ENCODE measurements at places on chromosomes 2 and 18.
A peak's percentile ranks its signal among the peaks of the same experiment; 100 is the strongest.

DNA sequence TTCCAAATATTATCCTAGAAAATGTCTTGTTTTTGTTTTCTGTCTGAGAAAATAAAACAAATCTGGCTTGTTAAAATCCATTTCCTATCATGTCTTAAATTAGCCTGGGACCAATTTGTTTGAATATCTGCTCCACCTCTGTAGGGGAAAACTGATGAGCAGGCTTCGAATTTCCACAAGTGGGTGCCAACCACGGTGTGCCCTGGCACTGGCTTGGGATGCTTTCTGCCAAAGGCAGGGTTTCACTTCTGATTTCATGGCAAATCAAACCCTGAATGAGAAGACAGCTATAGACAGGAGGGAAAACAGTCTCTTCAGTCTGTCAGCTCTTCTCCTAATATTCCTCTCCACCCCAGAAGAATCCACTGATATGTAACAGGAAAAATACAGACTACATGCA, 33.7 kb upstream of the STAT4 start:
- DNase-seq, result no peak
- H3K4me1 ChIP-seq, result no peaks in the 10 kb centered on the region
- no peak overlapping the region for H3K4me3 ChIP-seq
- no peaks in the 10 kb centered on the region for H3K36me3 ChIP-seq
- H3K27me3 ChIP-seq, result no peaks in the 10 kb centered on the region

- no peak for DNase-seq
- H3K27me3 ChIP-seq, result no peaks in the 10 kb centered on the region
- no peak overlapping the region for H3K4me3 ChIP-seq
- no peak overlapping the region for H3K27ac ChIP-seq
- H3K4me1 ChIP-seq, result peaks cover 32% of the 10 kb centered on the region
Observed at GRCh38 chr2:29881089-29881730, 40.2 kb downstream of the ALK start.

- DNase-seq, result no peak
- H3K4me1 ChIP-seq, result no peaks in the 10 kb centered on the region
- no peaks in the 10 kb centered on the region for H3K36me3 ChIP-seq
- no peak overlapping the region for H3K4me3 ChIP-seq
- H3K27ac ChIP-seq, result no peak overlapping the region
Observed at GRCh38 chr2:155525199-155525598, 807.3 kb downstream of the NR4A2 start.

DNA sequence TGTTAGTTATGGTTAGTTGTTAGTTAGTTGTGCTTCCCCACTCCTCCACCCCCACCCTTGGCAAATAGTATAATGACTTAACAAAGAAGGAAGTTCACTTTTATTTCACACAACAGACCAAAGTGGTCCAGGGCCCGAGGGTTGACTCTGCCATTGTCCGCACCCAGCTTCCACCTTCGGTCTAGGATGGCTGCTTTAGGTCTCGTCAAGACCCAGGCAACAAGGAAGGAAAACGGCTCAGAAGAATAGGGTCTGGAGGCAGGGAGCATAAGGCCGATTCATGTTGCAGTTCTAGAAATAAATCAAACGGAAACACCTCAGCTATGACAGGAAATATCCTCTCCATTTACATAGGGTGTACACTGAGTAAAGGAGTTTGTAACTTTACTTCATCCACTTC, 206.0 kb upstream of the CXCR4 start:
- peaks cover 30% of the 10 kb centered on the region for H3K4me1 ChIP-seq
- H3K36me3 ChIP-seq, result no peaks in the 10 kb centered on the region
- no peak overlapping the region for H3K27ac ChIP-seq

DNA sequence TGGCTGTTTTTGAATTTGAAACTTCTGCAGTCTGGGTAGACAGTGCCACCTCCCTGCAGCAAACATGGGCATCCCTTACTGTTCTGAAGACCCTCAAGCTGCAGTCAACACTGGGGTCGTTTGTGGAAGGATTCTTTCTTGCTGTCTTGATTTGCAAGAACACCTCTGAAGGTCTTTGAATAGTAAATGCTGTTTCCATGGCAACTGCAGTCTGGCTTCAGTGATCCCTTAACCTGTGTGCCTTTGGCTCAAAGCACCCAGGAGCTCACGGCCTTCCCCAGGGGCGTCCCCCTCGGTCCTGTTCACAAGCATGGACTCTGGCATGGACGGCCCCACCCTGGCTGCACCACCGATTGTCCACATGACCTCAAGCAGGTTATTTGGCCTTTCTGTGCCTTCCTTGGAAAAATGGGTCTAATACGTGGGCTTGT, 38.3 kb downstream of the LRRFIP1 start:
- H3K4me1 ChIP-seq, result peaks cover 12% of the 10 kb centered on the region
- H3K27me3 ChIP-seq, result no peaks in the 10 kb centered on the region
- DNase-seq, result peak; percentile 79
- no peaks in the 10 kb centered on the region for H3K36me3 ChIP-seq
- no peak overlapping the region for H3K4me3 ChIP-seq

- no peak overlapping the region for H3K4me3 ChIP-seq
- H3K27ac ChIP-seq, result no peak overlapping the region
- no peak for DNase-seq
- peaks cover 11% of the 10 kb centered on the region for H3K4me1 ChIP-seq
Observed at GRCh38 chr2:236548179-236548921, 21.3 kb upstream of the ACKR3 start.

DNA sequence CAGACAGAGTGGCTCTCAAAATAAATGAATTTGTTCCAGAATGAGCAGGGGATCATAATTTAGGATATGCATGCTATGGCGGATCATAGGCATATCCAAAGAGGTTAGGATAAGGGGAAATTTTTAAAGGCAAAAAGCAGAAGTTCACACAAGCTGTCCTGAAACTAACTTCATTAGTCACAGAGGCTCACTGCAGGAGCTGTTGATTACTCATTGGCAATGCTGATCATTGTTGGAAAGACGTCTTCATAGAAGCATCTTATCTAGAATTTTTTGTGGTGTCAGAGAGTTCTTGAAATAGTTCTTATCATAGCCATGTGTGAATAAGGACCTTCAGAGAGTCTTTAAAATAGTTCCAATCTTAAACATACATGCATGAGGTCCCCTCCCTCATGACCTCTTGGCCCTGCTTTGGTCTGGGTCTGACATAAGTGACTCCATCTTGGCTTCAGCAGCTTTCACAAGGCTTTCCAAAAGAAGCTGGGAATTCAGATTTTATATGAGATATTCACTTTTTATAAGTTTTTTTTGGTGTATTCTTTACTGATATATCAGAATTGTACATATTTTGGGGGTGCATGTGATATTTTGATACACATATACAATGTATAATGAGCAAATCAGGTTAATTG, 7.5 kb upstream of the CCDC195 start:
- no peaks in the 10 kb centered on the region for H3K4me1 ChIP-seq
- no peaks in the 10 kb centered on the region for H3K27me3 ChIP-seq
- H3K4me3 ChIP-seq, result no peak overlapping the region
- H3K36me3 ChIP-seq, result no peaks in the 10 kb centered on the region
- DNase-seq, result no peak
- no peak overlapping the region for H3K27ac ChIP-seq

DNA sequence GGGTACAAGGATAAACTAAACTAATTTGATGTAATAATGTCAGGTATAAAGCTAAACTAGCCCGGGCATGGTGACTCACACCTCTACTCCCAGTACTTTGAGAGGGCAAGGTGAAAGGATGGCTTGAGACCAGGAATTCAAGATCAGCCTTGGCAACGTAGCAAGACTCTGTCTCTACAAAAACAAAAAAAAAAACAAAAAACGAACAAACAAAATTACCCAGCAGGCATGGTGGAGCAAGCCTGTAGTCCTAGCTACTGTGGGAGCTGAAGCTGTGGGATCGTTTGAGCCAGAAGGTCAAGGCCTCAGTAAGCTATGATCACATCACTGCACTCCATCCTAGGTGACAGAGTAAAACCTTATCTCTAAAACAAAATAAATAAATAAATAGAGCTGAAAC, 131.8 kb upstream of the KYNU start:
- H3K27me3 ChIP-seq, result no peaks in the 10 kb centered on the region
- H3K36me3 ChIP-seq, result no peaks in the 10 kb centered on the region
- no peak for DNase-seq
- no peak overlapping the region for H3K4me3 ChIP-seq

- H3K27ac ChIP-seq, result no peak overlapping the region
- peaks cover 24% of the 10 kb centered on the region for H3K27me3 ChIP-seq
- H3K36me3 ChIP-seq, result no peaks in the 10 kb centered on the region
- no peak for DNase-seq
- no peak overlapping the region for H3K4me3 ChIP-seq
Observed at GRCh38 chr18:78965917-78966792, 13.5 kb upstream of the SALL3 start.

GRCh38 chr2:67522148-67522547, 125.0 kb downstream of the ETAA1 start:
- H3K36me3 ChIP-seq, result no peaks in the 10 kb centered on the region
- H3K4me1 ChIP-seq, result no peaks in the 10 kb centered on the region
- no peak overlapping the region for H3K4me3 ChIP-seq
- H3K27ac ChIP-seq, result no peak overlapping the region
- DNase-seq, result no peak
- H3K27me3 ChIP-seq, result no peaks in the 10 kb centered on the region

DNA sequence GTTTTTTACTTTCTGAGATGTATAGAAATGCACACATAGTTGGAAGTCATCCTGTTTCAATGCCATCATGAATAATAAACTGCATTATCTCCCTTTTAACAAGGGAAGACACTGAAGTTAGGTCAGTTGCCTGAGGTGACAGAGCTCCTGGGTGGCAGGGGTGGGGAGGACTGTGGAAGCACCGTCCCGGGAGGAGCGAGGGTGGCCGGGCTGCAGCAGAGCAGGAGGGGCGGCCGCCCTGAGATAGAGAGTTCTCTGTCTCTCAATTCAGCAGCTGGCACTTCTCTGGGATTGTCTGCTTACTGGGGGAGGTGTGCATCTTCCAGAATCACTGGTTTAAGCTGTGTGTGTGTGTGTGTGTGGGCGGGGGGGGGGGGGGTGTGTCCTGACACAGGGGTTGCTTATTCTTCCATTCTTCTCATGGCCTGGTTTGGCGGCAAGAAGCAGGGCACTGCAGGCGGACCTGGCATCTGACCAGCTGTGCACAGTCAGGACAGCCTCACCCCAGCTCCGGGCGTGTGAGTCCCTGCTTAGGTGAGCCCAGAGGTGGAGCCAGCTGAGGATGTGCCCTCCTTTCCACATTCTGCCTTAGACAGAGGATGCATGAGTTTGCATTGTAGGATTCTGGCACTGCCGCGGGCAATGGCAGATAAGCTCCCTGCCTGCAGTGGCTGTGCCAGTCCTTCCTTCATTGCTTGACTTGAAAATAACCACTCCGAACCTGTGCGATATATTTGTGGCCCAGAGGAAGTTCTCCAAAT, 40.4 kb downstream of the VWA3B start:
- H3K27me3 ChIP-seq, result no peaks in the 10 kb centered on the region
- peaks cover 4% of the 10 kb centered on the region for H3K4me1 ChIP-seq
- no peaks in the 10 kb centered on the region for H3K36me3 ChIP-seq
- DNase-seq, result no peak
- no peak overlapping the region for H3K4me3 ChIP-seq

DNA sequence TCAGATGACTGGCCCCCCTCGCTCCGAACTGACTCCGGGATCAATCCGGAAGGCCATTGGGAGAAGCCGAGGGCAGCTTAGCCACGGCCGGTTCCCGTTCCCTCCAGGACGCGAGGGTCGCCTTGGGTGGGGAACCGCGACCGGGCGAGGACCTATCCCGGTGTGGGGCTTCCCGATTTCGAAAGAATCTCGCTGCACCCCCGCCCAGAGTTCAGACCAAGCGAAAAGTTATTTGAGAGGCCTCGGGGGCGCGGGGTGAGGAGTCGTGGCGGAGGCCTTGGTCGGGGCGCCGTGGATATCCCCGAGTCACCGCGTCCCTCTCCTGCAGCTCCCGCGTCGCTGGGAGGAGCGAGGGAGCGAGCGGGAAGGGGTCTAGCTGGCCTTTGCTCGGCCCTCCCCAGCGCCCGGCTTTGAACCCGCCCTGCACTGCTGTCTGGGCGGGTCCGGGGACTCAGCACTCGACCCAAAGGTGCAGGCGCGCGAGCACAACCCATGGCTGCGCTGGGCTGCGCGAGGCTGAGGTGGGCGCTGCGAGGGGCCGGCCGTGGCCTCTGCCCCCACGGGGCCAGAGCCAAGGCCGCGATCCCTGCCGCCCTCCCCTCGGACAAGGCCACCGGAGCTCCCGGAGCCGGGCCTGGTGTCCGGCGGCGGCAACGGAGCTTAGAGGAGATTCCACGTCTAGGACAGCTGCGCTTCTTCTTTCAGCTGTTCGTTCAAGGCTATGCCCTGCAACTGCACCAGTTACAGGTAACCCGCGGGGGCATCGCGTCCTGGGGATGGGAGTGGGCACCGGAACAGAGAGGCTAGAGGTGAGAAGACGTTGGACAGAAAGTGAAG, at the start of gene CYP27A1:
TSS of gene CYP27A1 (plus strand) at position 457 of the 837 bp plus-strand sequence. CDS start at position 493, 36 bp downstream.
- peak; percentile 71 for DNase-seq
- peaks cover 16% of the 10 kb centered on the region for H3K4me1 ChIP-seq
- no peaks in the 10 kb centered on the region for H3K36me3 ChIP-seq
- H3K4me3 ChIP-seq, result peak within 1 kb of the TSS; percentile 57
